ENCODE measurements at places on chromosomes 4 and X.

DNA sequence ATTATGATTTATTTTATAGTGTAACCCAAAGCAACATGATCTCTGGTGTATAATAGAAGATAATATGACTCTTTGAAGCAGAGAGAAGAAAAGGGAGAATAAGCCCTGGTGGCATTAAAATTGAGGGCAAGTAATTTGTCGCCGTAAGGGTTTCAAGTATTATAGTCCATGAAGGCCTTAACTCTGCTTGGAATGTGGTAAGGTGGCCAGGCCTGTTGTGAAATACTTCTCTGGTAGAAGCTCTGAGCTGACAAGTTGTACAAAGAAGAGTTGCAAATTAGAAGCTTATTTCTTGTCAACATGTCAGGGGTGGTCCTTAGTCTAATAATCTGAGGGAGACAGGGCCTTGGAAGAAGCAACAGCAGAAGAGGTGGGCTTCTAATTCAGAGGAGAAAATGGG lies 151.7 kb upstream of the HHIP start:
- no peak for DNase-seq

- no peak for DNase-seq
These were observed 274.1 kb upstream of the MAGEB2 start for GRCh38 chrX:29941287-29941686.

DNA sequence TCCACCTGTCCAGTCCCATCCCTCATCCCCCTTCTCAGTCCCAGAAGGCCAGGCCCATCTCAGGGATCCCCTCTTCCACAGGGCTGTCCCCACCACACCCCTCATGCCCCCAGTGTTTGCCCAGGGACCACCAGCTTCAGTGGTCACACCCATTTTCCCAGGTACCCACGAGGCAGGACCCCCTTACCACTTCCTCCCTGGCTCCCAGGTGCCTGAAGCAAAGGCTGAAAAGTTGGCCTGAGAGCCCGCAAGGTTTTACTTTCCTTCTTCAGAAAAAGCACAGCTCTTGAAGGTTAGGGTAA lies 7.8 kb downstream of the TMEM271 start:
- no peak for DNase-seq

DNA sequence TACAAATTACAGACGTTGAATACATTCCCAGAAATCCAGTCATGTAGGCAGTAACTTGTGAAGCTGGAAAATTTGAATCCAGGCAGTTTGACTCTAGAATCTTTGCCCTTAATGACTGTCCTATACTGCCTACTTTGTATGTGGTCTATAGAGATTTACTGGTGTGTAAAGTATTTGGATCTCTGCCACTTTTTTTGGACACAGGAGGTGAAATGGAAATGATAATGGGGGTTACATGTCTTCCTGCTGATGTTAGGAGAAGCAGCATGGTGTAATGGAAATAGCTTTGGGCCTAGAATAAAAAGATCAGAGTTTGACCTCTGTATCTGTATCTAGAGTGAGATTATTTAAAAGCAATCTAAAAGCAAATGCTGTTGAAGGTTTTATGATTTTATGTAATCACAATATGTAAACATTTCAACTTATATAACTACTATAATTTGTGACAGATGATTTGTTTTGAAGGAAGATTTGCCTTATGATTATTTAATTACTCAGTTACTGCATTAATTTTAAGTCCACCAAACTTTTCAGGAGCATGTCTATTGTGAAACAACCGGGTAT lies 3.3 kb downstream of the COL4A5 start:
- DNase-seq: no peak

DNA sequence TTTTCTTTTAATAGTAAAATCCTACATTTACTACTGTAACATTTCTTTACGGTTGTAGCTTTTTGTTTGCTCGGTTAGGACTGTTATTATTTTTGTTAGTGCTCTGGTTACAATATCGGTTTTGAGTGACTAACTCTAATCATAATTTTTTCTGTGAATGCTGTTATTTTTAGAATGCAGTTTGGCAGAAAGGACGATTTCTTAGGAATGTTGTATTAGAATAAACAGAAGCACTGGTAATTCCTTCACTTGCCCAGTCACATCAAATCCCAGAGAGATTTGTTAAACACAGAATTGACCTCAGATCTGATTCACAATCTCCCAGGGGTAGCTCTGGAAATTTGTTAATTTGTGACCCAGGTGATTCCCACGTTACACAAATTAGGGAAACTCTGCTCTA lies 21.7 kb downstream of the DDIT4L start:
- DNase-seq: no peak

DNA sequence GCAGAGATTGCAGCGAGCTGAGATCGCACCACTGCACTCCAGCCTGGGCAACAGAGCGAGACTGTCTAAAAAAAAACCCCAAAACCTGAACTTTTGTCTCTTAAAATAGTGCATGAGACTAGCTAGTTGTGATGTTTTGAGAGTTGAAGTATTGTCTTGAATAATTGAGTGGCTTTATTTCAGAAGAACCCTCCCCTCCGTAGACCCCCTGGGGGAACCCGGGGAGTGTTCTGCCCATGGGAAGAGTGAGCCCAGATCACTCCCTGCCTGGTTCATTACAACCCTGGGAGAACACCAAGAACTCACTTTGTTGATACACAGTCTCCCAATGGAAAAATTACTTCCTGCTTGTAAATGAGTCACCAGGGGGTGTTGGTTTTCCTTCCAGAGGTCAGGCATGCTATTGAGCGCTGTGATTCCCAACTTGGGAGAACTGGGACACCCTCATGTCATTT lies 65.3 kb upstream of the SHISA3 start:
- DNase-seq: no peak

DNA sequence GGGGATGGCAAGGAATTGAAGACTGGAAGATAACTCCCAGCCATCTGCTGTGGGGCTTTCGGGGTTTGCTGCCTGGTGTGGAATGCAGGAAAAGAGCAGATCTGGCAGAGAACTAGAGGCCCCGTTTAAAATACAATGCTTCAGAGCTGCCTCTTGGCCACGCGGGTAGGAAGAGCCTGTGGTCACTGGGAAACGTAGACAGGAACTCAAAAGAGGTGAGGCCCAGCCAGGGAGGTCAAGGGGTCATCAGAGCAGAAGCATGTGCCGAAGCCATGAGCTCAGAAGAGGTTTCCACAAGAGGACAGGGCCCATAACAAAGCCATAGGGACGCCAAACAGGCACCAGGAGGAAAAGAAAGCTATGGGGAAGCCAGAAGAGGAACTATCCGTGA lies 14.5 kb upstream of the STS start:
- DNase-seq: no peak

DNA sequence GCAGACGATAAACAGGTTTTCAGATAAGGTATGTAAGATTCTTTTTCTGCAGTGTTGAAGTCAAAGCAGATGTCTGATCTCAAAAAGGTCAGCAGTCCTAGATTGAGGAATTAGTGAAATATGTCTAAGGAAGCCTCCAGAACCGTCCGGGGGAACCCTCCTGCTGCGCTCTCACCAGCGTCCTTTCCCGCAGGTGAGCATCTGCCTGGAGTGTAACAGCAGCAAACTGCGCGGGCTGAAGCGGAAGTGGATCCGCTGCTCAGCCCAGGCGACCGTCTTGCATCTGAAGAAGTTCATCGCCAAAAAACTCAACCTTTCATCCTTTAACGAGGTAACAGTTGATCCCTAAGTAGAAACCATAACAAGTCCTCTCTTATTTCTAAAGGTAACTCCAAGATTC lies 55.5 kb downstream of the PCGF3 start:
- no peak for DNase-seq
